Airway epithelial cell (primary cell): ENCODE measurements at places on chromosomes 6 and 20. TPM values are rescaled to one million over a fixed set of nuclear protein-coding genes. Genes with fewer than 3 reads are reported as not detected.

Gene NPEPL1
- total RNA-seq, result 11.4 and 12.6 TPM in 2 replicates

Gene RALY
- 90.3 and 104 TPM in 2 replicates for total RNA-seq

Gene ECT2L
- not detected in 2 replicates for total RNA-seq

Gene TREM1
- total RNA-seq, result 3.0 and 6.2 TPM in 2 replicates

Gene ENPP4
- 0.28 and 0.56 TPM in 2 replicates for total RNA-seq

Gene ETV7
- 0.14 and 0.51 TPM in 2 replicates for total RNA-seq

Gene TRIM15
- total RNA-seq, result not detected in 2 replicates
